Neural crest cell (in vitro differentiated cells): ENCODE measurements at places on chromosomes 5 and 9. TPM values are rescaled to one million over a fixed set of nuclear protein-coding genes. Genes with fewer than 3 reads are reported as not detected.

The GDNF gene
- 0.30 and 0.65 TPM in 2 replicates for total RNA-seq

The CDH6 gene
- 233 and 247 TPM in 2 replicates for total RNA-seq

The NACC2 gene
- total RNA-seq, result 8.1 and 8.6 TPM in 2 replicates

The TAF1L gene
- total RNA-seq, result not detected in 2 replicates

The HAVCR1 gene
- total RNA-seq, result not detected in 2 replicates

The MYMK gene
- total RNA-seq, result not detected in 2 replicates

The CDX1 gene
- total RNA-seq, result not detected in 2 replicates

DNA sequence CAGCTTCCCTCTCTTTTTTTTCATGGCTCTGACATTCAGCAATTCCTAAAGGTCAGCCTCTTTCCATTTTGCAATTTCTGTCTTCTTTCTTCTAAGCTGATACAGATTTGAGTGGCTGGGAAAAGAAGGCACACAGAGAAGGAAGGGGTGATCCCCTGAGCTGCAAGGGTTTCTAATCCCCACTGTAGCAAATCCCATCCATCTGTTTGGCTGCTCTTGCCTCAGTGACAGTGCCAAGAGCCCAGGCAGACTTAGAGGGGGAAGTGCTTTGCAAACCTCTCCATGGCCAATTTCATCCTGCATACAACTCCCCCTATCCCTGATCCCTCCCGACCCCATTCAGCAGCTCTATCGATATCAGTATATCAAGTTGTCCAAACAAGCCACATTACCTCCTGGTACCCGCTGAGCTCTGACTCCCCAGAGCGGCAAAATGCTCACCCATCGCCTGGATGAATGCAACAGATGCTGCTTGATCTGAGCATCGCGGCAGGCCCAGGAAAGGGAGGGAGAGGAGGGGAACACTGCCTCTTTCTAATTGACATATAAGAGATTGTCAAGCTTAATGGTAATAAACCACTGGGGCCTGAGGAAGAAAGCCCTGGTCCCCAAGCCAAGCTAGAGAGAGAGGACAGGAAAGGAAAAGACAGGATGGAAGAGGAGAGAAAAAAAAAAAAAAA, 268.9 kb downstream of the ASTN2 start:
- no peak for DNase-seq
- no peaks in the 10 kb centered on the region for H3K36me3 ChIP-seq
- no peak overlapping the region for H3K27ac ChIP-seq
- H3K4me3 ChIP-seq, result no peak overlapping the region
- peaks cover 1% of the 10 kb centered on the region for H3K27me3 ChIP-seq

DNA sequence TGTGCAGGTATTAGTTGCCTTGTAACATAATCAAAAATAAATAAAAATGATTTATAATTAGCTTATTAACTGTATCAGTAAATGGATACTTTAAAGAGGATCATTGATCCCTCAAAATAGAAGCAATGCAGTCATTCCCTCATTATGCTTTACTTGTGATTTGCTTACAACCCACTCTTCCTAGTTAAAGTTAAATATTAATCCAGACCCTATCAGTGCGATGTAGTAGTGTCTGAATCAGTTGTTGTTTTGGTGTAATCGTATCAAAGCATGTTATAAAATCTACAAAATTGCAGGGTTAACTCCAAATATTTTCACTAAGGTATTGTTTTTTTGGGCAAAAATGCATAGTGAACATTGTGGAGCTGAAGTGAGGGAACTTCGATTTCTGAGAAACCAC, 17.6 kb downstream of the TENT4A start:
- no peaks in the 10 kb centered on the region for H3K36me3 ChIP-seq
- H3K27ac ChIP-seq, result no peak overlapping the region
- H3K4me3 ChIP-seq, result no peak overlapping the region
- peaks cover 58% of the 10 kb centered on the region for H3K4me1 ChIP-seq
- no peak for DNase-seq

DNA sequence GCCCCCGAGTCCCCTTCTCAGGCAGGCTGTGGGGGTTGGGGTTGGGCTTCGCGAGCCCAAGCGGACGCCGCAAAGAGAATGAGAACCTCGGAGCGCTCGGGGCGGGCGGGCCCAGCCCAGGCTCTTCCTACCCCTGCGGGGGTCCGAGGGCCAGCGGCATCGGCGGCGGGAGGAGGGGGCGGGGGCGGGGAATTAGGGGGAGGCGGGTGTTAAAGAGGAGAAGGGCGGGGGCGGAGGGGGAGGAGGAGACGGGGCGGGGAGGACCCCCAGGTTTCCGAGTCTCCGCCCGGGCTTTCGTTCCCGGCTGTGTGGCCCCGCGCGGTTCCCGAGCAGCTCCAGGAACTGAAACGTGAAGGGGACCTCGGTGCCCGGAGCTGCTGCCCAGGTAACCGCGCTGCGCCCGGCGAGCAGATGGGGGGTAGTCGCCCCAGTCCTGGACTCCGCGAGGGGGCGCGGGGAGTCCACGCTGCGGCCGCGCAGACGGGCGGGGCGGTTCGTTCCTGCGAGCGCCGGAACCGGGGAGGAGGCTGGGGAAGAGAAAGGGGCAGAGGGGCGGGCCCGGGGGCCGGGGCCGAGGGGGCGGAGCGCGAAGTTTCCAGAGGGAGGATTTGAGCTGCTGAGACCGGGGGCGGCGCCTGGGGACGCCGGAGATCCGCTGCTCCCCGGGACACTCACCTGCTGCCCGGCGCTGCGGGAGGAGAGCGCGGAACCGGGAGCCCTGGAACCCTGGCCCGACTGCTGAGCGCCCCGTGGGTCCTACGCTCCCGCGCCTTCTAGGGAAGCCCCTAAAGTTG, 38.4 kb upstream of the PLEKHG4B start:
- peak; percentile 43 for DNase-seq
- H3K4me3 ChIP-seq, result peak overlapping the region; percentile 79
- H3K27me3 ChIP-seq, result peaks cover 82% of the 10 kb centered on the region
- peaks cover 2% of the 10 kb centered on the region for H3K36me3 ChIP-seq
- no peak overlapping the region for H3K27ac ChIP-seq

DNA sequence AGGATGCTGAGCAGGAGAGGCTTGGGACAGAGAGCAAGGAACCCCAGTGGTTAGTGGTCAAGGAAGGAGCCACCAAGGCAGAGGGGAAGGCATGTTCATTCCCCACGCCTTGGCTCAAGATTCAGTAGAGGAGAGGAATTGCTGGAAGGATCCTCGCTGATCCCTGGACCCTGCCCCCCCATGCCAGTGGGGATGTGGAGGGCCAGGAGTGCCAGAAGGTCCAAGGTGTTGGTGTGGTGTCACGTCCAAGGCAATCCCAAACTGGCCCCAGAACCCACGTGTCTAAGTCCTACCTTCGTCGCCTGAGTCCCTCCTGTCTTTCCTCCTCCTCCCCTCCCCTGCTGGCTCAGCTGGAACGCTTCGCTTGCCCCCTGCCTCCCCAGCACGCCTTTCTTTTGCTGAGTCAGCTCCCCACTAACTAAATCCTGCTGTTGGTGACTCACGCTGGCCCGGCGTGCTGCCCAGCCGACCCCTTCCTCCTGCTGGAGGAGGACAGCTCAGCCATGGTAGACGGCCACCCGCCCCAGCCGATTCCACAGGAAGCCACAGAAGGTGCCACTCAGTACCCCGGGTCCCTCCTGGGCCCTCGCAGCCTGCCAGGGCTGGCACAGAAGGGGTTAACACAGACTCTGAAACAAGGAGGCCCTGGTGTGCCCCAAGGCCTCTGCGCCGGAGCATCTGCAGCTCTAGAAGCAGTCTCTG, 37.6 kb upstream of the ORM1 start:
- peaks cover 34% of the 10 kb centered on the region for H3K4me1 ChIP-seq
- DNase-seq, result no peak
- H3K4me3 ChIP-seq, result no peak overlapping the region
- no peaks in the 10 kb centered on the region for H3K36me3 ChIP-seq
- H3K27me3 ChIP-seq, result no peaks in the 10 kb centered on the region

DNA sequence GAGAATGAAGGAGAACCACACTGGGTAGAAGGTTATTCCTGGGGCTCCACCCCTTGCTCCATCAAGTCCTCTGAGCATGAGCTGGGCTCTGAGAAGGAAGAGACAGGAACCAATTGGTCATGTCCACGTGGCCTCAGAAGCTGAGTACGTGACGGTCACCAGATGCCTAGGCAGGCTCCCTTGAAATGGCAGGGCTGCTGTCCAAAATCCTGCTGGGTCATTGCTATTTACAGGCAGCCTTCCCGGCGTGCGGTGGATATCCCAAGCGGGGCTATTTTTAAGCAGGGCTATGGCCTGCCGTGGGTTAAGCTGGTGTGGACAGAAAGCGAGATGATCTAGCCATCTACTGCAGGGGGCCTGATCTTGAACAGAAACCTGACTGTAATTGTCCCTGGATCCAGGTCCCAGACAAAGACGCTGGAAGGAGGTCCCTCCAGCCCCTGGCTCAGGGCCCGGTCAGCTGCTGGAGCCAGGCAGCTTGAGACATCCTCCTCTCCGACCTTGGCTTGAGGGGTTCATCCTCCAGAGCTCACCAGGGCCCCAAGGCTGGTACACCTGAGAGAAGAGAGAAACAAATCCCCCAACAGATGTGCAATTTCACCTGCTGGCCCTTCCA, 550 bp upstream of the CKMT2 start:
- no peaks in the 10 kb centered on the region for H3K27me3 ChIP-seq
- no peak overlapping the region for H3K27ac ChIP-seq
- no peak for DNase-seq

DNA sequence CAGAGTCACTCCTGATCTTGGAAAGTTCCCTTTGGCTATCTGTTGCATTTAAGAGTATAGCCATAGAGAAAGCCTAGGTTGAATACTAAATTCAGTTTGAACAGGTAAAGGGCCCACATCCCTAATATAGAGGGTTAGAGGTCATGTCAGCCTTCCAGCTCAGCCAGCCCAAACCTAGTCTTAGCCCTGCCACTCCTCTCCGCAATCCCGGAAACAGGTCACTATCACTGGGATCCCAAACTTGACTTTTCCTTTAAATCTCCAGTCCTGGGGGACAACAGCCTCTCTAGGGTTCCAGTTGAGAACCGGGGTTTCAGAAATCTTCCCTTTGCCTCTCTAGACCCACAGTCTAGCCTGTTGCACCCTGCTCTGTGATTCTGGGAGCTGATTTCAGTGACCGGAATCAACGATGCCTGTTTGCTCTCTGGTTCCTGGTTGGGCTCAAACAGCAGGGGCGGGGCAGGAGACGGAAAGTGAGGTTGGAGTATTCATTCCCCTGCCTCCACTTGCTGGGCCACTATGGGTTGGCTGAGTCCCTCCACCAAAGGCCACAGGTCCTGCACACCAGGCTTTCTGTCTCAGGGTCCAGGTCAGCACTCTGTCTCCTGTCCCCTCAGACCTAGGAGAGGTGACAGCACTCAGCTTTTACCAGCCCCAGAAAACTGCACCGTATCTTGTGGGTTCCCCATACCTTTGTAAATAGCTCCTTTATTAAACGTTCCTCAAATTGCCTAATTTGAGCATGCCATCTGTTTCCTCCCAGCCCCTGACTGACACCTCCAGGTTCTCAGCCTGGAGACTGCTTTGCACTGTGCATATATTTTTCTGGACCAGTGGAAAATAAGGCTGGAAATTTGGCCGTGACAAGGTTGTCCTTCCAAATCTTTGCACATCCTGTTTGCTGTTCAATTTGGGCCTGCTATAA, 23.8 kb upstream of the CPEB4 start:
- H3K4me3 ChIP-seq, result no peak overlapping the region
- no peak for DNase-seq
- H3K27ac ChIP-seq, result no peak overlapping the region
- H3K36me3 ChIP-seq, result no peaks in the 10 kb centered on the region

DNA sequence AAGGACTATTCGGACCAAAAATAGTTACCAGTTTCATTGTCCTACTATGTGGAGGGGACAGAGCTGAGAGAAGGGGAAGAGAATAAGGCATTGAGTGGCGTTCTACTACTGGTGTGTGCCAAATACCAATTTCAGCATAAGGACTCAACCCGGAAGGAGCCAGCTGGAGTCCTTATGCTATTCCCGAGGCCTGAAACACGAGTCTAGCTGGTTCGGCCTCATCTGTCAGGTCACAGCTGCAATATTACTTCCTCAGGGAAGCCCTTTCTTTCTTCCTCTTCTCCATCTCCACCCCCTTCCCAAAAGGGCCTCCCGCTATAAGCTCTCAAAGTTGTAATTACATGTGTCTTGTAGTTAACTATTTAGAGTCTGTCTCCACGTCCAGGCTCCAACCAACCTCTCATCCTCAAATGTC, 20.5 kb upstream of the FER start:
- peak overlapping the region; percentile 98 for H3K27ac ChIP-seq
- H3K4me3 ChIP-seq, result peak overlapping the region; percentile 90
- DNase-seq, result peak; percentile 3
- peaks cover 28% of the 10 kb centered on the region for H3K4me1 ChIP-seq
- H3K27me3 ChIP-seq, result no peaks in the 10 kb centered on the region
- H3K36me3 ChIP-seq, result no peaks in the 10 kb centered on the region

- H3K36me3 ChIP-seq, result peaks cover 4% of the 10 kb centered on the region
- H3K27ac ChIP-seq, result no peak overlapping the region
- H3K4me1 ChIP-seq, result peaks cover 25% of the 10 kb centered on the region
Observed at GRCh38 chr5:11050596-11051304, 289.7 kb upstream of the DAP start.

DNA sequence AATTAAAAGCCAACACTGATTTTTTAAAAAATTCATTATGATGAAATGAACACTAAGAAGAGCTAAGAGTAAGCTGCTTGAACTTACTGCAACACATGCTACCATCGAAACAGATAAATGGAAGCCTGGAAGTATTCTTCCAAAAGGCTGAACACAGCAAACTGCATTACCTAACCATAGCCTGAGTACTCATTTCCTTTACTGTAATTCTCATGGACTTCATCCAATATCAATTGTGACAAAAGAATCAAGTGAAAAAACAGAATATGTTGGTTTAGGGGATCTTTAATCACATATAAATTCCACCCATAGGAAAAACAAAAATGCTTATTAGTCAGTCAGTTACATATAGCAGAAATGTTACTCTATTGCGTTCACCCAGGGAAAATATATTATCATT, 68.5 kb downstream of the DROSHA start:
- H3K4me1 ChIP-seq, result no peaks in the 10 kb centered on the region
- peaks cover 51% of the 10 kb centered on the region for H3K36me3 ChIP-seq
- DNase-seq, result no peak
- H3K4me3 ChIP-seq, result no peak overlapping the region

DNA sequence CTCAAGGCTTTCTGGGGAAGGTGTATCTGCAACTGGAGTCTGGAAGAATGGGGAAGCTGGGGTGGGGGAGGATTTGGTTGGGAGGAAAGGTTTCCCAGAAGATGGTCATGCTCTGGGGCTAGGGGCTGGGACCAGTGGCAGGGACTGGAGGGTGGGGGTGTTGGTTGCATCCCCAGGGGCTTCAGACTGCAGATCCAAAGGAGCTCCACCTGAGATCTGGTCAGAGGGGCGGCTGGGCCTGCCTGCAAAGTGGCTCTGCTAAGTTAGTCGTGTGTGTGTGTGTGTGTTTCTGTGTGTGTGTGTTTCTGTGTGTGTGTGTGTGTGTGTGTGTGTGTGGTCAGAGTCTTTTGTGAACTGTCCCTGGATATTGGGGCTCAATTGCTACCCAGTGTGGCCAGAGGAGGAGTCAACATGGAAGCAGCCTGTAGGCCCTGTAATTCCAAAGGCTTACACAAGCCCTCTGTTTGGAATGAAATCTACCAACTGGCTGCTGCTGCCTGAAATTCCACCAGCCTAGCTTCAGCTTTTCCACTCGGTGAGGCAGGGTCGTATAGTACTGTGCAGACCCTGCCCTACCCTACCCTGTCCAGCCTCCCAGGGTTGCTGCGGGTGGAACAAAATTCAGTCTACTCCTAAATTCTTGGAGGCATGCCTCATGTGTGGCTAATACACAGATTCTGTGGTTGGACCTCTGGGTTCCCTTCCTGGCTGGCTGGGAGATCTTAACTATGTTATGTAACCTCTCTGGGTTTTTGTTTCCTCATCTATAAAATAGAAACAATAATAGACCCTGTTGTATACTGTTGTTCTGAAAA, 12.5 kb upstream of the SYNPO start:
- no peaks in the 10 kb centered on the region for H3K36me3 ChIP-seq
- no peak for DNase-seq
- peaks cover 30% of the 10 kb centered on the region for H3K27me3 ChIP-seq
